ENCODE measurements at places on chromosomes 5 and 9. TPM values are rescaled to one million over a fixed set of nuclear protein-coding genes. Genes with fewer than 3 reads are reported as not detected.

DNA sequence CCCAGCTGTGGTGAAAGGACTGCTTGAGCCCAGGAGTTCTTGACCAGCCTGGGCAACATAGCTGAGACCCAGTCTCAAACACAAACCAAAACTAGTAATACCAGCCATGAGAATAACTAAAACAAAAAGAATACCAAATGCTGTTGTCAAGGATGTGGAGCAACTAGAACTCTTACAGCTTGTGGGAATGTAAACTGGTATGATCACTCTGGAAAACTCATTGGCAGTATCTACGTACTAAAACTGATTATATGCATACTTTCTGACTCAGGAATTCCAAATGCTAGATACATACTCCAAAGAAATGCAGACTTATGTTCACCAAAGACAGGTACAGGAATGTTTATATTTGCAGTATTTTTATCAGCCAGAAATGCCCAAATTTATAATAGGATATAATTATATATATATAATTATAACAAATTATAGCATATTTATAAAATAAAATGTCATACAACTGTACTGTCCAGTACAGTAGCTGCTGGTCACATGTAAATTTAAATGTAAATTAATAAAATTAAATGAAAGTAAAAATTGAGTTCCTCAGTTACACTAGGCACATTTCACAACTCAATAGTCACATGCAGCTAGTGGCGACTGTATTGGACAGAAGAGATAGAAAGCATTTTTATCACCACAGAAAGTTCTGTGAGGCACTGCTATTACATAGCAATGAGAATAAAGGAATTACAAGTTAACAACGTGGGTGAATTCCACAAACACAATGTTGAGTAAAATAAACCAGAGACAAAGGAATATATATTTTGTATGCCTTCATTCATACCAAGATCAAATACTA lies 118.5 kb downstream of the GNAQ start:
- no peak overlapping the region for H3K4me3 ChIP-seq
- no peaks in the 10 kb centered on the region for H3K27me3 ChIP-seq
- no peak for DNase-seq
- no peak overlapping the region for H3K27ac ChIP-seq

GRCh38 chr5:93058309-93058708 lies 522.7 kb downstream of the NR2F1-AS1 start:
- no peaks in the 10 kb centered on the region for H3K36me3 ChIP-seq
- DNase-seq = no peak
- no peaks in the 10 kb centered on the region for H3K4me1 ChIP-seq
- H3K4me3 ChIP-seq = no peak overlapping the region
- no peaks in the 10 kb centered on the region for H3K27me3 ChIP-seq

DNA sequence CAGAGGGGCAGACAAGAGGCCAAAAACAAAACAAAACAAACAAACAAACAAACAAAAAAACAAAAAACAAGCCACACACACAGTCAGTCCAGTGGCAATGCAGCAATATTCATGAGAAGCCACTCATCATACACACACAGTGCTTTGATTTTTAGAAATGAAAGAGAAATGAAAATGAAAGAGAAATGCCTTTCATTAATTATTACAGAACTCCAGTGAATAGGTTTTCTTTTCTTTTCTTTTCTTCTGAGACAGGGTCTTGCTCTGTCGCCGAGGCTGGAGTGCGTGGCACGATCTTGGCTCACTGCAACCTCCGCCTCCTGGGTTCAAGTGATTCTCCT lies 36.9 kb downstream of the SPRY4 start:
- no peaks in the 10 kb centered on the region for H3K27me3 ChIP-seq
- H3K4me1 ChIP-seq = peaks cover 16% of the 10 kb centered on the region
- H3K27ac ChIP-seq = no peak overlapping the region
- H3K4me3 ChIP-seq = no peak overlapping the region

- H3K4me1 ChIP-seq = peaks cover 5% of the 10 kb centered on the region
- H3K36me3 ChIP-seq = peaks cover 33% of the 10 kb centered on the region
- peak overlapping the region; percentile 68 for H3K4me3 ChIP-seq
- no peaks in the 10 kb centered on the region for H3K27me3 ChIP-seq
- no peak for DNase-seq
- no peak overlapping the region for H3K27ac ChIP-seq
Observed at GRCh38 chr9:130694205-130694604, 625 bp downstream of the EXOSC2 start.

GRCh38 chr9:96320749-96321280 lies 18.8 kb upstream of the HSD17B3 start:
- no peak for DNase-seq
- no peaks in the 10 kb centered on the region for H3K36me3 ChIP-seq
- no peak overlapping the region for H3K4me3 ChIP-seq
- H3K27me3 ChIP-seq = no peaks in the 10 kb centered on the region
- H3K27ac ChIP-seq = no peak overlapping the region

DNA sequence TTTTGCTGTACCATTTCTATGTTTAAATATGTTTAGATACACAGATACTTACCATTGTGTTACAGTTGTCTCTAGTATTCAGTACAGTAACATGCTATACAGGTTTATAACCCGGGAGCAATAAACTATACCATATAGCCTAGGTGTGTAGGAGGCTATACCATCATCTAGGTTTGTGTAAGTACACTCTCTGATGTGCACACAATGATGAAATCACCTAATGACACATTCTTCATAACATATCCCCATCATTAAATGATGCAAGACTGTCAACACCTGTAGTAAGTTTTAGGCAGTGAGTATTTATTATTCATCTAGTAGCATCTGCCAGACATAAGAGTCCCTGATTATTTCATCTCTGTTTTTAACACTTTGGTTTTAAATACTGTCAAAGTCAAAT lies 7.3 kb upstream of the DHFR start:
- no peak for DNase-seq
- H3K4me3 ChIP-seq = no peak overlapping the region
- H3K27me3 ChIP-seq = no peaks in the 10 kb centered on the region
- no peaks in the 10 kb centered on the region for H3K4me1 ChIP-seq

- DNase-seq = no peak
- no peaks in the 10 kb centered on the region for H3K27me3 ChIP-seq
- no peak overlapping the region for H3K27ac ChIP-seq
- no peaks in the 10 kb centered on the region for H3K36me3 ChIP-seq
- H3K4me1 ChIP-seq = no peaks in the 10 kb centered on the region
Observed at GRCh38 chr9:31582071-31582470, 802.4 kb upstream of the ACO1 start.

Gene PCDHGC5
- 3.2 TPM for total RNA-seq

DNA sequence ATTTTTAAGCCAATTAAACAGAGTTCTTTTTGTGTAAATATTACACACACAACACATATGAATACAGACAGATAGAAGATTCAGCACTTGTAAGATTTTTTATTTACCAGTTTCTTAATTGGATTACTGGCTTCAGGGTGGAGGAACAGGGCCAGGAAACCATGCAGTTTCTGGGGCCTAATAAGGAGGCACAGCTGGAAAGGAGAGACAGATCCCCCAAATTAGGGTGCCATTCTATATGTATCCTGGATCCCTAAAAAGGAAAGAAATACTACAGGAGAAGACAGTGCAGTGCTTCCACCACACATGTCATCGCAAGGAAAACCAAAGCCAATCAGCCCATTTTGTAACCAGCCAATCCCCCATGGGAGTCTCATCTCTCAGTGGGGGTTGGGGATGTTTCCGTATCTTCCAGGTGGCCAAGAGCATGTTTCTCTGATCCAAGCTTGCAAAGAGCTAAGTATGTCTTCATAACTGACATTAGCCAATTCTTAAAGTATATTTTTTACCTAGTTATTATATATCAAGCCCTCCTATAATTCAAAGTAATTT lies 15.8 kb upstream of the ABO start:
- no peak for DNase-seq
- H3K36me3 ChIP-seq = no peaks in the 10 kb centered on the region
- H3K4me3 ChIP-seq = no peak overlapping the region

DNA sequence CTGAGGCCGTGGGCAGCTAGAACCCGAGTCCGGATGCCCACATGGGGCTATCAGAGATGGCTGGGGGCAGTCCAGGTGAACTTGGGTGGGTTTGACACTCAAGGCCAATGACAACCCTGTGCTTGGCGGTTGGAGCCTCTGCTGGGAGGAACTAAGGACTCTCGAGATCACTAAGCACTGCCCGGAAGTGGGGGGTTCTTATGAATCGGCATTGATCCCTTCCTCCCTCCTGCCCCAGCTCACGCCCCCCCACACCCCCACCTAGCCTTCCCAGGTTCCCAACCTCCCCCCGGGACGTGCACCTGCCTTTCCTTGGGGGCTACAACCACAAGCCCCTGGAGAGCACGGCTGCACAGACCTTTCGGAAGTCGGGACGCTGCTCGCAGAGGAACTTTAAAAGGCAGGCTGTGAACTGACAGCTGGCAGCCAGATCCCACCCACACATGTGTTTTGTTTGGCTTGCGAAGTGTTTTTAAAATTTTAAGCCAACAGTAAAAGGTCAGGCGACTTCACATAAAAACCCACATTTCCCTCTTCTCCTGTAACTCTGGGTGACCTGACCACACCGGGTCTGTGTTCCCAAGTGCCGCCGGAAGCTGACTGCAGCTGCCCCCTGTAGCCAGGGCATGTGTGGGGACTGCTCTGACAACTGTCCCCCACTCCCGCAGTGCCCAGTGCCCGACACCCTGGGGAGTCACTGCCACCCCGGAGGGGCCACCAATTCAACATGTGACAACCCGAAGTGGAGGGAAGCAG lies 5.1 kb upstream of the RALGDS start:
- no peaks in the 10 kb centered on the region for H3K36me3 ChIP-seq
- no peaks in the 10 kb centered on the region for H3K27me3 ChIP-seq
- DNase-seq = peak; percentile 38
- H3K27ac ChIP-seq = no peak overlapping the region

Gene ZNF366
- total RNA-seq = 3.7 TPM

Gene ADGRD2
- total RNA-seq = not detected

Gene PDLIM4
- total RNA-seq = 0.87 TPM

DNA sequence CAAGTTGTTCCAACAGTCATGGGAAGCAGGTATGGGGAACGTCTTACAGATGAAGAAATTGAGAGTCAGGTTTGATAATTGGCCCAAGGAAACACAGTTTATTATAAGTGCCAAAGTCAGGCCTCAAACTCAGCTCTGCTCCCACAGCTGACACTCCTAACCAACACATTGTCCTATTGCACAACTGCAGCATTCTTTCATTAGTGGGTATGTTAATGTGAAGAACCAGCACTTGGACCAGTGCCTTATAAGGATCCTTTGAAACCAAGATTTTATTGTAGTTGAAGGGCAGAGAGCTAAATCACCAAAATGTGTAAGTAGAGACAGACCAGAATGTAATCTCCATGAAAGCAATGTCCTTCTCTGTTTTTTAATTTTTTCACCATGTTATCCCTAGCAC lies 56.1 kb downstream of the GRIA1 start:
- no peak overlapping the region for H3K4me3 ChIP-seq
- no peak for DNase-seq
- H3K27me3 ChIP-seq = no peaks in the 10 kb centered on the region
- H3K27ac ChIP-seq = no peak overlapping the region

Gene FLT4
- total RNA-seq = 34.7 TPM

DNA sequence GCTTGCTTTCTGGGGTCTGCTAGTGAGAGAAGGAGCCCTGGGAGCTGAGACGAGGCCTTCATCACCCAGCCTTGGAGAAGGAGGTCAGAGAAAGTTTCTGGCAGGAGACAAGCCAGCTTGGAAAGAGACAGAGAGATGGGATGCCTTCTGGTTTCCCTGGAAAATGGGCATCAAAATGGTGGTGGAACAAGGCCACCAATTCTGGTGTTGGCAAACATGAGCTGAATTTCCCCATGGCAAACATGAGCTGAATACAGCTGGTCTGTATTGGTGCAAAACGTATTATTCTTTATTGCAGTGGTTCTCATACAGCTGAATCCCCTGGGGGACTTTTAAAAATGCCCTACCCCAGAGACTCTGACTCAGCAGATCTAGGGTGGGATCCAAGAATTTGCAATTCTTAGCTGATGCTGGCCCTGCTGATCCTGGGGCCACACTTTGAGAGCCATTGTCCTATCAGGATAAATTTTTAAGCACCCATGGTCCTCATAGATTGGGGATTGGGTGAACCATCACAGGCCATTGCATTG lies 39.1 kb upstream of the S1PR3 start:
- no peak overlapping the region for H3K27ac ChIP-seq
- DNase-seq = no peak
- no peaks in the 10 kb centered on the region for H3K27me3 ChIP-seq
- H3K36me3 ChIP-seq = no peaks in the 10 kb centered on the region
- H3K4me3 ChIP-seq = no peak overlapping the region

GRCh38 chr9:75531588-75531987 lies 358.9 kb upstream of the PCSK5 start:
- no peak for DNase-seq
- no peaks in the 10 kb centered on the region for H3K36me3 ChIP-seq
- no peak overlapping the region for H3K4me3 ChIP-seq
- no peaks in the 10 kb centered on the region for H3K27me3 ChIP-seq

Gene GRIA1
- total RNA-seq = 0.18 TPM

GRCh38 chr9:36928210-36928609 lies 105.9 kb downstream of the PAX5 start:
- H3K4me1 ChIP-seq = no peaks in the 10 kb centered on the region
- no peak overlapping the region for H3K4me3 ChIP-seq
- peaks cover 4% of the 10 kb centered on the region for H3K27me3 ChIP-seq
- no peak overlapping the region for H3K27ac ChIP-seq
- DNase-seq = no peak
- no peaks in the 10 kb centered on the region for H3K36me3 ChIP-seq

Gene ARHGEF28
- total RNA-seq = 79.0 TPM

Gene RGS7BP
- 6.0 TPM for total RNA-seq

DNA sequence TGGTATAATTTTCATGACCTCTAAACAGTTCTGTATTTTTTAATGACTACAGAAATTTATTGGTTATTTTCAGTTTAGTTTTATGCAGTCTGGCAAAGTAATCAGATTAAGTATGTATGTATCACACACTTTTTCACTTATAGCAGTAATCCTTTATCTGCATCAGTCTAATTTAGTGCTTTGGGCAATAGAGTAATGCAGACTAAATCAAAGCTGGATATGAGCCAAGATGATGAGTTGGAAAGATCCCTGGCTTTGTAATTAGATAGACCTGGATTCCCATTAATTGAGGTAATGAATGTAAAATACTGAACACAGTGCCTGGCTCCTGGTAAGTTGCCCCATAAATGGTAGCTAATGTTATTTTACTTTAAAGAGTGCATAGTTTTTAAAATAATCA lies 215.4 kb upstream of the TLX3 start:
- no peaks in the 10 kb centered on the region for H3K4me1 ChIP-seq
- H3K4me3 ChIP-seq = no peak overlapping the region
- H3K27ac ChIP-seq = no peak overlapping the region
- no peaks in the 10 kb centered on the region for H3K27me3 ChIP-seq
- H3K36me3 ChIP-seq = no peaks in the 10 kb centered on the region

- no peak overlapping the region for H3K4me3 ChIP-seq
- H3K36me3 ChIP-seq = no peaks in the 10 kb centered on the region
- no peak for DNase-seq
Observed at GRCh38 chr9:134867917-134868750, 12.5 kb upstream of the FCN2 start.

Gene FOXI1
- total RNA-seq = not detected

GRCh38 chr9:34675048-34675714 lies 12.7 kb upstream of the CCL27 start:
- no peaks in the 10 kb centered on the region for H3K36me3 ChIP-seq
- no peaks in the 10 kb centered on the region for H3K4me1 ChIP-seq
- DNase-seq = peak; percentile 48
- no peak overlapping the region for H3K4me3 ChIP-seq
- no peak overlapping the region for H3K27ac ChIP-seq

Gene WDR5
- total RNA-seq = 22.6 TPM

Gene SYK
- 11.8 TPM for total RNA-seq

Measured in adrenal gland (tissue), 19 donors.